ENCODE measurements at places on chromosomes 2 and 18.

GRCh38 chr2:215782965-215783364, 230.4 kb downstream of the MREG start:
- no peak for DNase-seq

- no peak for DNase-seq
Observed at GRCh38 chr2:85485815-85486214, 53.2 kb upstream of the MAT2A start.

DNA sequence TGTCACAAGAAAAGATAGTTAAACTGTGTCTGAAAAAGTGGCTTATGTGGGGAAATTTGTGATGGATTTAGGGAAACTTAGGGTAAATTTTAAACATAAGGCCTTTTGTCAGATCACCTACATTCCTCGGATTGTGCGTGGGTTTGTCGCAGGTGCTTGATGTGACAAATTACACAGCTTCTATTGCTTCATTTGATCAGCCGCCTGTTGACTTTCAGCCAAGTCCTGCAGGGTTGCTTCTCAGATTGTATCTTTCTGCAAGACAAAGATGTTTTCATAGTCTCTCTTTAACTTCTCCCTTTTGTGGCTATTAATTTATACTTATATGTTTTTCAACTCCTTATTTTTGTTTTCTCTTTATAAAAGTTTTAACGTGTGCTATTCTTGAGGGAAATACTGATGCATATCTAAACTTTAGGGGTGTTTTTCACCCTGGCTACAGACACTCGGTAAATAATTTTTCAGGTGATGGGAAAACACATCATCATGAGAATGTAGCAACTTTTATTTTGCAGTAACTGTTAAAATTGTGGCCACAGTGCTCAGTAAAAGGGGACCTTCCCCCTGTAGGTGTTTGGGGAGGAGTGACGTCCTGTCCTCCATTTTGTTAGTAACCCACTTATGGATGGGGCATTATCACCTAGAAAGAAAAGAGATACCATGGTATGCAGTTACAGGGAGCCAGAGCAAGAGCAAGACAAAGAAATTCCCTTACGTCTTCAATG, 31.4 kb downstream of the GALM start:
- DNase-seq = peak; percentile 88

DNA sequence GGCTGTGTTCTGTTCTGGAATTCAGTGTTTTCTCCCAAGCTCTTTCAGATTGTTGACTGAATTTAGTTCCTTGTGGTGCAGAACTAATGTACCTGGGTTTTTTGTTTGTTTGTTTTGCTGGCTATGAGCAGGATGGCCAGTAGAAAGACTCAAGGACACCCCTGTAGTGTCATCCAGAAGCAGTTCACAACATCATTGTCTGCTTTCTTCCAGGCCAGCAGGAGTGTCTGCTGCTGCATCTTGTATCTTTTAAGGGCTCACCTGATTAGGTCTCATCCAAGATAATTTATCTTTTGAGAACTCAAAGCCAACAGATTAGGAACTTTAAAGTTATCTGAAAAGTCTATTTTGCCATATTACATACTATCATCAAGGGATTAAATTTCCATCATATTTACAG, 318.5 kb upstream of the MC4R start:
- DNase-seq = no peak

DNA sequence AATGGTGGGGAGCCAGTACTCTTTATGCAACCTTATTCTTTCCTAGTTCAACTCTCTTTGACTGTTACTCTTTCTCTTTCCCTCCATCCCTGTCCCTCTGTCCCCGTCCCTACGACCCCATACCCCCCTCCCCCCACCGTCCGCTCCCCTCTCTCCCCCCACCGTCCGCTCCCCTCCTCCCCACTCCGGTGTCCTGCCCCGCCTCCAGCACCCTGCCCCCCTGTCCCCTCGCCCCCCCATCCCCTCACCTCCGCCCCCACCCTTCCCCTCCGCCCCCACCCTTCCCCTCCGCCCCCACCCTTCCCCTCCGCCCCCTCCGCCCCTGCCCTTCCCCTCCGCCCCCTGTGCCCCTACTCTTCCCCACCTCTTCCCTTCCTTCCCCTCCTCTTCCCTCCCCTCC, 128.4 kb downstream of the LPIN1 start:
- DNase-seq = no peak

- DNase-seq = no peak
Observed at GRCh38 chr2:28216331-28216730, 176.3 kb upstream of the FOSL2 start.

- DNase-seq = peak; percentile 39
Observed at GRCh38 chr2:240499309-240500301, 58.2 kb downstream of the ANKMY1 start.

- no peak for DNase-seq
Observed at GRCh38 chr18:55236150-55236931, 277.1 kb upstream of the CCDC68 start.

- no peak for DNase-seq
Observed at GRCh38 chr2:143582046-143582747, 453.0 kb downstream of the ARHGAP15 start.

- no peak for DNase-seq
Observed at GRCh38 chr2:24272161-24272802, 88.1 kb downstream of the ITSN2 start.

DNA sequence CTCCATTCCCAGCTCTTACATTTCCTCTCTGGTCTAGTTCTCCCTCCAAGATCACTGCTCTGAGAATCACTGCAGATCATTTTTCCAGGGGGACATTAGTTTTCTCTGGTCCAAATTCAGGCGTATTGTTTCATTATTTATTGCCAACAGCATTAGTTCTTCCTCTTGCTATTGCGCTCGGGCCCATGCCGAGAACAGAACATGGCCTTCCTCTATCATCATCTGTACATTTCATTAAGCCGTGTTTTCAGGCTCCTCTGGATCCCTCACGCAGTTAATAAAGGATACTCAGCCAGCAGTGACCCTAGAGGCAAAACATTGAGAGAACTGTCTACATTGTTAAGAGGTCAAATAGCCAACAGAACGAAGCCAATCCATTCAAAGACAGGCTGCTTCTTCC, 63.9 kb downstream of the CCBE1 start:
- DNase-seq = no peak

DNA sequence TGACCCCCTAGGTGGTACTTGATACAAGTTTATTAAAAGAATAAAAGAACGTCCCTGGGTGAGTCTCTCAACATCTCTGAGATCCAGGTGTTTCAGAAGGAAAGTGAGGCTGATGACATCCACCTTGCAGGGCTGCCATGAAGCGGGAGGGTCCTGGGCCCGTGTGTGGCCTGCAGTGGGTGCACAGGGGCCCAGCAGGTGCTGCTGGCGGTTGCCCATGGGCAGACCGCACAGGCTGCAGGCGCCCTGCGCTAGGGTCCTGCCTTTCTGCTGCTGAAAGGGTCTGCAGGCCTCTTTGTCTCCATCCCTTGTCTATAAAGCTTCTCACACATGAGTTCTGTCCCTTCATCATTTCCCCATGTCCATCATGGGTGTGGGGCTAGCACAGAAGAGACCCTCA, 247.0 kb downstream of the TFCP2L1 start:
- no peak for DNase-seq

GRCh38 chr2:101706819-101707177, 9.3 kb downstream of the MAP4K4 start:
- no peak for DNase-seq

DNA sequence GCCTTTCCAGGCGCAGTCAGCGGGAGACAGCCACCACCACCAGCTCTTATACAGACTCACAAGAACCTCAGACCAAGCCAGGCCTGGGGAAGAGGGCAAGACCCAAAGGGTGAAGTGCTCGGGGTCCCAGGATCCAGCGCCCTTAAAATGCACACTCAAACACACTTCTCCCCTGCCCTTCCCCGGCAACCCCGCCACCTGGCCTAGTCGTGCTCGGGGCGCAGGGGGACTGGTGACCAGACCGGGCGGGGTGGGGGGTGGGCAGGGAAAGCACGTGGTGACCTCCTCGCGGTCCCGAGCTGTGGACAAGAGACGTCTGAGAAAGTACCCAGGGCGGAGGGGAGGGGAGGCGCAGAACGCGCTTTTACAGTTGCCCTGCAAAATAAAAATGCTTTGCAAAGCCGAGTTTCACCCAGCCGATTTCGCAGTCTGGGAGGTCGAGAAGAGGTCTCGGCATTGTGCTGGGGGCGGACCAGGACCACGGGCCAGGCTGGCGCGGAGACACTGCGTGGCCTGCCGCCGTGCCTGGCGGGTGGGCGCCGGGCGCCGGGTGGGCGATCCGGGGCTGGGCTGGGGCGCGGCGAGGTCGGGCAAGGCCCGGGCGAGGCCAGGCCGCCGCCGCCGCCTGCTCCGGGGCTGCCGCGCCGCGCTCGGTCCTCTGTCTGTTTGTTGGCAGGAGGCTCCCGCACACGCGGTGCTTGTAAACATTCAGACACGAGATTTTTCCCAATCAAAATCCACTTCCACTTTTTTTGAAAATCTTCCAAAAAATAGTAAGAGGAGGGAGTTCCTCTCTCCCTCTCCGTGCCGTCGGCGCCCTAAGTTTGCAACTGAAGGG, 2.0 kb downstream of the BCL11A start:
- DNase-seq = no peak

GRCh38 chr2:164981217-164981990, 26.1 kb upstream of the SLC38A11 start:
- no peak for DNase-seq

GRCh38 chr2:131076707-131077106, 16.6 kb downstream of the FAM168B start:
- DNase-seq = no peak

GRCh38 chr2:38462121-38462661, 85.1 kb upstream of the ATL2 start:
- no peak for DNase-seq

- no peak for DNase-seq
Observed at GRCh38 chr2:154193246-154193645, 321.5 kb downstream of the GALNT13 start.

DNA sequence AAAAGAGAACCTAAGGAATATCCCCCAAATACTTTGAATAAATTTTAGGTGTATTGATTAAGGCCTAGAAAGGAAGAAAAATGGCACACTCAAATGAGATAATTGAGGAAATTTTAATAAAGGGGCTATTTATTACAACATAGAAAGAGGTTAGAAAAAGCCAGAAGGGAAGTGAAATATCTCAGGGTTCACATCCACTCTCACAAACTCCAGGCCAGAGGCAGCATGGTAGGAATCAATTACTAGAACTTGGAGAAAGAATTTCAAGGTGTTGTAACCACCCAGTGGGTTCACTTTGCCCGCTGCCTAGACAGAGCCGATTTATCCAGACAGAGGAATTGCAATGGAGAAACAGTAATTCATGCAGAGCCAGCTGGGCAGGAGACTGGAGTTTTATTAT, 617.5 kb upstream of the ACVR2A start:
- no peak for DNase-seq

- peak; percentile 18 for DNase-seq
Observed at GRCh38 chr2:183037074-183037552, 1.1 kb downstream of the NCKAP1 start.

DNA sequence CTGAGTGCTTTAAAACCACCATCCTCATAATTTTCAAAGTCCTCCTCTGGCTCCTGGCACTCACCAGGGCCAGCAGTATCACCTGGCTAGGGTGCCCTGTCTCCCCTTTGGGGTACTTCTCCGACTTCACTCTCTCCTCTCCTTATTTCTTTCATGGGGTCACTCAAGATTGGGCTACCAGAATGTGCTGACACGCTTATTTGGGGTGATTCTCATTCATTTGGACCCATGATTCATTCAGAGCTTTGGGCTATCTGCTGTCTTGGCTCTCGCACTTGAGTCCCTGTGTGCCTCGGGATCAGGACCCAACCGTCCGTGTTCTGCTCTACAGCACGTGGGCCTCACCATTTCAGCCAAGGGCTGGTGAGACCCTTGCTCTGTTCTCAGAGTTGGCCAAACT, 70.1 kb upstream of the NEDD4L start:
- DNase-seq = no peak

DNA sequence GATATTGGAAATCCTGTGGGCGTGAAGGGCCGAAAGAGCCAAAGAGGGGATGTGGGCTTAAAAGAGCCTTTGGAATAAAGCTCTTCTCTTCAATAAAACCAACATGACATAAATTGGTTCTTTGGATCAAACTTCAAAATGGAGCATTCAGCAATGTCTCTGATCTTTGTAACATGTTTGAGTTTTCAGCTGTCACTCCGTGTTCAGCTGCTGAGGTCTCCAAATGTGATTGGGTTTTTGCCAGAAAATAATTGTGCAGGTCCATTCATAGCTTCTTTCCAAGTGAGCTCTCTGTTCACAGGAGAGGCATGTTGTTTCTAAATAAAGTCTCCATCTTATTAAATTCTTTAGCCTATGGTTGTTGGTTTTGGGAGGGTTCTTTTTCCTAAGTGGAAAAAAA, 127.6 kb upstream of the CCDC68 start:
- no peak for DNase-seq

GRCh38 chr2:237638176-237638575, 10.8 kb downstream of the LRRFIP1 start:
- DNase-seq = no peak

DNA sequence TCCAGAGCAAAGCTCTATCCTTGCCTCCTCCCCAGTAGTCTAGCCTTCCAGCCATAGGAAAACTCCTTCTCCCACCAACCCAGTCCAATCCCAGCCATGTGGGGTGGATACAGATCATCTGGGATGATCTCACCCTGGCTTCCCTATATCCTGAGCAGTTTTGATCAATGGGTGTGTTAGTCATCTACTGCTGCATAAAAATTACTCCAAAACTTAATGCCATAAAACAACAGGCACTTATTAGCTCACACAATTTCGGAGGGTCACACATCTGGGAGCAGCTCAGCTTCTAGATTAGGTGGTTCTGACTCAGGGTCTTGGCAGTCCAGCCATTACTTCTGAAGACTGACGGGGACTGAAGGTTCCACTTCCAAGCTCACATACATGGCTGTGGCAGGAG, 190.4 kb downstream of the SPP2 start:
- no peak for DNase-seq

All from CD8-positive, alpha-beta T cell (primary cell).